ENCODE measurements at places on chromosomes 7 and 10. TPM values are rescaled to one million over a fixed set of nuclear protein-coding genes. Genes with fewer than 3 reads are reported as not detected.

DNA sequence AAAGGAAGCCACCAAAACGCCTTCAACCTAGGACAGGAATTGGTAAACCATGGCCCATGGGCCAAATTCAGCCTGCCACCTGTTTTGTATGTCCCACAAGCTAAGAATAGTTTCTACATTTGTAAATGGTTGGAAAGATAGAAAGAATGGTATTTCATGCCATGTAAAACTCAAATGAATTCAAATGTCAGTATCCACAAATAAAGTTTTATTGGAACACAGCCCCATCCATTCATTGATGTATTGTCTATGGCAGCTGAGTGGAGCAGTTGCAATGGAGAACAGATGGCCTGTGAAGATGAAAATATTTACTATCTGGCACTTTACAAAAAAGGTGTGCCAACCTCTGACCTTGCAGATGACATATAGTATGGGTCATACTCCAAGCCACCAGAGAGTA is 236.9 kb downstream of the CREB5 start:
- no peaks in the 10 kb centered on the region for H3K36me3 ChIP-seq
- no peak overlapping the region for H3K27ac ChIP-seq
- H3K27me3 ChIP-seq: peaks cover 2% of the 10 kb centered on the region
- H3K4me3 ChIP-seq: no peak overlapping the region
- DNase-seq: no peak

GRCh38 chr10:76874176-76874575 is 763.4 kb downstream of the KCNMA1 start:
- no peak for DNase-seq
- H3K27ac ChIP-seq: no peak overlapping the region
- H3K36me3 ChIP-seq: no peaks in the 10 kb centered on the region
- H3K27me3 ChIP-seq: no peaks in the 10 kb centered on the region
- no peak overlapping the region for H3K4me3 ChIP-seq

DNA sequence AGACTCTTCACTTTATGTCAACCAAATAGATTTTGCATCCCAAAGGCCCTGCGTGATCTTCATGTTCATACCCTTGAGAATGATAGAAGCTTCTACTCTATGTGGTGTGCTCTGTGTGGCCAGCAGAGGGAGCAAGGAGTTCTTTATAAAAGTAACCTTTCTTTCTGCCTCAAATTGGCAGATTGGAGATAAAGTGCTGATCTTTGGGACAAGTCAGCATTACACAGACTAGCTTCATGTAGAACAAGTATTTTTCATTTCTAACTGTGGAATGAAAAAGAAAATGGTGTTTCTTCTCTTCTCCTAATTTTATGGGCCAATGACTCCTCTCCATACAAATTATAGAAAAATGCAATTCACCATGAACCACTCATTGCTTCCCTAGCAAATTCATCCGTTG is 1214.1 kb downstream of the SORCS1 start:
- no peaks in the 10 kb centered on the region for H3K27me3 ChIP-seq
- no peaks in the 10 kb centered on the region for H3K4me1 ChIP-seq
- DNase-seq: no peak
- no peaks in the 10 kb centered on the region for H3K36me3 ChIP-seq

DNA sequence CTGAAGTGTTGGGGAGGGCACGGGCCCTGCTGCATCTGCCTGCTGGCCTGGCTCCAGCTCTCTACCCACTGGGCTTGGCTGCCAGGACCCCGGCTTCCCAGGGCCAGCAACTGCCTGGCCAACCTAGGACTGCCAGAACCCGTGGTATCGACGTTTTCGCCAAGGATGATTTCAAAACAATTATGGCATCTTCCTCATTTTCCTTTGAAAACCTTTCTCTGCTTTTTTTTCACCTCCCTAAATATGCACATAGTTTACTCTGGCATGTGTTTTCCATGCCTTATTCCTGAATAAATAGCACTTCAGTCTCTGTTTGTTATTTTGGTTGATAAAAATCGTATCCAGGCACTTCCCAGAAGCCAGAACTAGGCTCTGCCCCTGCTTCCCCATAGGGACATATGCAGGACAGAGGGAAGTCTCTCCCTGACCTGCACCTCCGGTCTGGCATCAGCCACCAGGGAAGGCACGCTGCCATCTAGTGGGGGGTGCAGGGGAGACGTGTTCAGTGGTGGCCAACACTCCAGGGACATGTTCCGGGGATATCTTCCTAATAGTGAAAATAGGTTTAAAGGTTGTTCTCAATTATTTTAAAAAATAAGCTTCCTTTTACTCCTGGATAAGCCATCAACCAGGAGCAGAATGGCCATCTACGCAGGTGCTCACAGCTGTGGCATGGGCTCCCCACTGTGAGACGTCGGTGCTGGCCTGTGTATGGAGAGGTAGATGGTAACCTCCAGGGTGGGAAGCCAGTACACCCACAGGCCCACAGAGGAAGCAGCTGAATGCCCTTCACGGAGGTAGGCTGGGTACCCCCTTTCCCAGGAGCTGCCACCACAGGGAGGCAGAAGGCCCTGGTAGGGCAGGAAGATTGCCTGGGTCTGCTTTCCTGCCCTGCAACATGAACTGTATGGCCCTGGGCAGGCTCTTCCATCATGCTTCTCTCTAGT is 30.7 kb upstream of the ANTXRL start:
- peaks cover 2% of the 10 kb centered on the region for H3K27me3 ChIP-seq
- peaks cover 13% of the 10 kb centered on the region for H3K36me3 ChIP-seq
- H3K4me3 ChIP-seq: no peak overlapping the region
- no peak overlapping the region for H3K27ac ChIP-seq

GRCh38 chr10:82420001-82420400 is 545.0 kb downstream of the NRG3 start:
- DNase-seq: no peak
- no peak overlapping the region for H3K4me3 ChIP-seq
- H3K36me3 ChIP-seq: no peaks in the 10 kb centered on the region
- no peaks in the 10 kb centered on the region for H3K4me1 ChIP-seq
- no peaks in the 10 kb centered on the region for H3K27me3 ChIP-seq
- no peak overlapping the region for H3K27ac ChIP-seq

DNA sequence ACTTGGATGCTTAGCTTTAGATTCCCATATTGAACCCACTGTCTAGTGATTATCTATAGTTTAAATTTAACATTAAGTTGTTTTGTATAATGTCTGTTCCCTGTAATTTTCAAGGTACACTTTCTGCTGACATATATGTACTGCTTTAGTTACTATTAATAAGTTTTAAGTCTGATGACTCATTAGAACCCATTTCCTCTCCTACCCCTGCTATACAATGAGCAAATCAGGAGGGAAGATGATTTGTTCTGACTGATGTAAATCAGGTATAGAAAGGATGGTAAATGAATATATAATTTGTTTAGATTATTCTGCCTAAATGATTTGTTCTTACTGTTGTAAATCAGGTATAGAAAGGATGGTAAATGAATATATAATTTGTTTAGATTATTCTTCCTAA is 691.8 kb downstream of the NXPH1 start:
- DNase-seq: no peak
- no peaks in the 10 kb centered on the region for H3K4me1 ChIP-seq
- no peaks in the 10 kb centered on the region for H3K27me3 ChIP-seq
- no peak overlapping the region for H3K27ac ChIP-seq
- H3K4me3 ChIP-seq: no peak overlapping the region

GRCh38 chr10:114316744-114317143 is 77.7 kb downstream of the VWA2 start:
- no peaks in the 10 kb centered on the region for H3K36me3 ChIP-seq
- no peak overlapping the region for H3K27ac ChIP-seq
- peaks cover 1% of the 10 kb centered on the region for H3K27me3 ChIP-seq
- no peak for DNase-seq

- no peaks in the 10 kb centered on the region for H3K27me3 ChIP-seq
- peak overlapping the region; percentile 100 for H3K4me3 ChIP-seq
- peaks cover 38% of the 10 kb centered on the region for H3K36me3 ChIP-seq
- H3K4me1 ChIP-seq: peaks cover 37% of the 10 kb centered on the region
- peak overlapping the region; percentile 47 for H3K27ac ChIP-seq
Observed at GRCh38 chr10:72272689-72273409, 875 bp upstream of the DDIT4 start.

DNA sequence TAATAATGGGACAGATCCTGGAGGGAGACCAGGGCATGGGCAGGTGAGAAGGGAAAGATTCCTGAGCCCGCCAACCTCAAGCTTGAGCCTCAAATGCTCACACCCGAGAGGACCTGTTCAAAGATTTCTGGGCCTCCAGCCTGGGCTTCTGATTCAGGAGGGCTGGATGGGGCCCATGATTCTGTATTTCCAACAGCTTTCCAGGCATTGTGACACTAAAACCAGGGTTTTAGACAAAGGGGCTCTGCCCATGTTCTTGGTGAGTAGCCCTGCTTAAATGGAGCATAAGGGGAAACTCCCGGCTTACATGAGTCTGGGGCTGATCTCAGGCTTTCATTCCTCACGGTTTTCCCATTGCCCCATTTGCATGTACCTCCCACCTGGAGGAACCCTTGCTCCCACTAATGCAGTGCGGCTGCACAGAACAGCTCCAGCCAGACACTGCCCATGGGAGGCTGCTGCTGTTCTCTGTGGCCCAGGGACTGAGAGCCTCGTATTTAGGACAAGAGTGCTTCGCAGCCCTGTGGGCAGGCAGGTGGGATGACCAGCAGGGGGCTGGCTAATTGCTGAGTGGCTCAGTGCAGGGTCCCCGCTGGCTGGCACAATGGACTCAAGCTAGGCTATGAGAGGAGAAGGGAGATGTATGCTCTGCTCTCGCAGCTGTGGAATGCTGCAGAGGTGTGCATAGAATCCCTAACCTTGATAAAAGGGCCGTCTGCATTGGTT is 135.3 kb upstream of the COBL start:
- no peaks in the 10 kb centered on the region for H3K36me3 ChIP-seq
- DNase-seq: no peak
- no peaks in the 10 kb centered on the region for H3K4me1 ChIP-seq
- H3K4me3 ChIP-seq: no peak overlapping the region
- H3K27me3 ChIP-seq: no peaks in the 10 kb centered on the region
- H3K27ac ChIP-seq: no peak overlapping the region

- no peak overlapping the region for H3K4me3 ChIP-seq
- H3K36me3 ChIP-seq: no peaks in the 10 kb centered on the region
- H3K27me3 ChIP-seq: no peaks in the 10 kb centered on the region
- peaks cover 12% of the 10 kb centered on the region for H3K4me1 ChIP-seq
Observed at GRCh38 chr7:157428554-157428945, 91.7 kb downstream of the DNAJB6 start.

DNA sequence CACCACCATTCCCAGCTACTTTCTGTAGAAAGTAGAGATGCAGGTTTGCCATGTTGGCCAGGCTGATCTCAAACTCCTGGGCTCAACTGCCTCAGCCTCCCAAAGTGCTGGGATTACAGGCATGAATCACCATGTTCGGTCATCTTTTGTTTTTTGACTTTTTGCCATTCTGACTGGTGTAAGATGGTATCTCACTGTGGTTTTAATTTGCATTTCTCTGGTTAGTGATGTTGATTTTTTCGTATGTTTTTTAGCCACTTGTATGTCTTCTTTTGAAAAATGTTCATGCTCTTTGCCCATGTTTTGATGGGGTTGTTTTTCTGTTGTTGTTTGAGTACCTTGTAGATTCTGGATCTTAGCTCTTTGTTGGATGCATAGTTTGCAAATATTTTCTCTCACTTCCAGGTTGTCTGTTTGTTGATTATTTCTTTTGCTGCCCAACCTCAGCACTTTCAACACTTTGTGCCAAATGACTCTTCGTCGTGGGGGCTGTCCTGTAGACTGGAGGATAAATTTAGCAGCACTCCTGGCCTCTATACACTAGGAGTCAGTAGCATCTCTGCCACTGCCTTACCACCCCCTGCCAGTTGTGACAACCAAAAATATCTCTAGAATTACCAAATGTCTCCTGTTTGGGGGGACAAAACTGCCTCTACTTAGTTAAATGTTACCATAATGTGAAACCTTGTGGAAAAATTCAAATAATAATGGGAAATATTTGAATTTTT is 6.5 kb upstream of the CPED1 start:
- no peak for DNase-seq
- H3K27ac ChIP-seq: peak overlapping the region; percentile 86
- H3K27me3 ChIP-seq: no peaks in the 10 kb centered on the region
- no peak overlapping the region for H3K4me3 ChIP-seq
- peaks cover 26% of the 10 kb centered on the region for H3K4me1 ChIP-seq

- no peak for DNase-seq
- no peak overlapping the region for H3K4me3 ChIP-seq
- H3K4me1 ChIP-seq: no peaks in the 10 kb centered on the region
- H3K36me3 ChIP-seq: no peaks in the 10 kb centered on the region
Observed at GRCh38 chr10:34153663-34154382, 661.3 kb downstream of the PARD3 start.

DNA sequence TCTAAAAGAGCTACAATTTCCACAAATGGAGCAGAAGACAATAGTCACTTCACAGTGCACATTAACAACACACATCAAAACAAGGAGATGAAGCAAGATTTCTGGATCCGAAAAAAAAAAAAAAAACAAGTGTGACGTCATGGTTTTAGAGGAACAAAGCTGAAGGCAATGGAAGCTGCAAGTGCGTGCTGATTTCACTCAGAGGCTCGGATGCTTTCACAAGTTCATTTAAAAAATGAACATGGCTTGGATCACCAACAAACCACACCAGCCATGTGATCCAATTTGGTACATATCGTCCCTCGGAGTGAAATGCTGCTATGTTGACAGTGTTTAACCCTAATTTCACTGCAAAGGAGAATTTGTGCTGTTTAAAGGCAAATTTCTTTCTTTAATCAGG is 337.0 kb upstream of the PRKCQ start:
- no peak overlapping the region for H3K4me3 ChIP-seq
- DNase-seq: no peak
- no peak overlapping the region for H3K27ac ChIP-seq
- H3K36me3 ChIP-seq: no peaks in the 10 kb centered on the region

- no peak overlapping the region for H3K4me3 ChIP-seq
- H3K27me3 ChIP-seq: no peaks in the 10 kb centered on the region
- no peak for DNase-seq
- no peaks in the 10 kb centered on the region for H3K36me3 ChIP-seq
- H3K4me1 ChIP-seq: no peaks in the 10 kb centered on the region
- no peak overlapping the region for H3K27ac ChIP-seq
Observed at GRCh38 chr10:129879655-129880054, 84.4 kb downstream of the EBF3 start.

DNA sequence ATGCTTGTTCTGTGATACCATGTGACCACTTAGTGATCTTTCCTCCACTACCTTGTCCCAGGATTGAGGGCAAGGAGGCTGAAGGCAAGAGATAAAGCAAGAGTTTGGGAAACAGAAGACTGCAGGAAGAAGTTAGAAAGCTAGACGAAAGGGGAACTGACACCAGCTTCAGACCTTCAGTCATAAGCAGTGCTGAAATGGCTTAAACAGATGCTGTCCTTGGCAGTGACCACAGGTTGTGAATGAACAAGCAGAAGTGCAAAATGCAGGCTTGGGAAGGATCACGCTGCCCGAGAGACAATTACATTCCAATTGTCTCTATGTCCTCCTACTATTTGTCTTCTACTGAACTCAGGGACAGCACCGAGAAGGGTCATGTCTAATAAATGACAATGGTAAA is 704.9 kb upstream of the AUTS2 start:
- no peaks in the 10 kb centered on the region for H3K36me3 ChIP-seq
- no peak overlapping the region for H3K4me3 ChIP-seq

GRCh38 chr10:60611291-60611747 is 167.0 kb upstream of the CDK1 start:
- DNase-seq: no peak
- H3K36me3 ChIP-seq: no peaks in the 10 kb centered on the region
- H3K4me3 ChIP-seq: no peak overlapping the region
- H3K4me1 ChIP-seq: peaks cover 16% of the 10 kb centered on the region

Gene TLL2
- total RNA-seq: 0.09 TPM

Gene NCF1
- total RNA-seq: 0.90 TPM

Gene ITGB8
- 0.05 TPM for total RNA-seq

Gene VGF
- total RNA-seq: 0.41 TPM

Gene ABCB1
- total RNA-seq: 1.9 TPM

Gene RBP3
- not detected for total RNA-seq

Gene GNAT3
- total RNA-seq: not detected

Gene TACC2
- total RNA-seq: not detected

Gene VENTX
- not detected for total RNA-seq

Gene GDF2
- total RNA-seq: not detected

Gene SFRP4
- not detected for total RNA-seq

Gene CLEC5A
- total RNA-seq: not detected
